RWPE1 (cell line): ENCODE measurements at places on chromosomes 12 and 14.

DNA sequence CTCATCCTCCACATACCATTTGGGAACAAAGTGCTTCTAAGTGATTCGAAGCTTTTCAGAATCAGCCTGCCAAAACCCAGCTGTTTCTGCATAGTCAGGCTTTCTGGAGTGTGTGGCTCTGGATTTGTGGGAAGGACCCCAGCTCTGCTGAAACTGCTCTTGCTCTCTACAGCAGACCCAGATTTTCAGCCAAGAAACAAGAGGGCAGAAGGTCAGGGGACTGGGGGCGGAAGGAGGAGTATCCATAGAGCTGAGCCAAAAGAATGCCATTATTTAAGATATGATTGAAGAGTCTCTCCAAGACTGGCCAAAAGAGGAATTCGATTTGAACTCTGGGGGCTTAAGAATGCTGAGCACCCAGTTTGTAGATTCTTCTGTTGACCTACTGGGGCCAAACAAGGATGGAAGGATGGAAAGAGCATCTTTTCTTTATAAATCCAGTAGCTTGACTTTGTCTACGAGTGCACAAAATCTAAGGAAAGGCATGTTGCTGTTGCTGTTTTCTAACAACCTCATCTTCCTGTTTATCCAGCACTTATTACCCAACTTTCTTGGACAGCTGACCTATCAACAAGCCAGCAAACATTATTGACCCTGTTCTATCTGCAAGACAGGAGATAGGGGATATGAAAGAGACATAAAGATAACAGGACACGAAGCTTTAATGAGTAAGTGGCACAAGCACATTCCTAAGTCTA lies 29.2 kb downstream of the FBLN5 start:
- DNase-seq, result no peak

DNA sequence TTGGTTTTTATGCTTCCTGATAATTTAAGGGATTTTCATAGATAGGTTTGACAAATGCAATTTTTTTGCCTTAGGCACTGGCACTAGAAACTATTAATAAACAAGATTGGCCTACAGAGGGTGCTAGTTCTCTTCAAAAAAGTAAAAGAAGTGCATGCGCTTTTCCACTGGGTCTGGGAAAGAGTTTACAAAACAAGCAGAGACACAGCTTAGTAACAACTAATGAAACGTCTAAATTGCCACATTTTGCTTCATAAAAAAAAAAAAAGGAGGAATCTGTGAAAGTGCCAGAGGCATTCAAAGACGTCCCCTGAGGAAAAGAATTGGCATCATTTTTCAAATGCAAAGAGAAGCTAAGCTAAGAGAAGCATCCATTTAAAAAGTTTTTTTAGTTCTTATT lies 58.3 kb upstream of the EEA1 start:
- peak; percentile 57 for DNase-seq

DNA sequence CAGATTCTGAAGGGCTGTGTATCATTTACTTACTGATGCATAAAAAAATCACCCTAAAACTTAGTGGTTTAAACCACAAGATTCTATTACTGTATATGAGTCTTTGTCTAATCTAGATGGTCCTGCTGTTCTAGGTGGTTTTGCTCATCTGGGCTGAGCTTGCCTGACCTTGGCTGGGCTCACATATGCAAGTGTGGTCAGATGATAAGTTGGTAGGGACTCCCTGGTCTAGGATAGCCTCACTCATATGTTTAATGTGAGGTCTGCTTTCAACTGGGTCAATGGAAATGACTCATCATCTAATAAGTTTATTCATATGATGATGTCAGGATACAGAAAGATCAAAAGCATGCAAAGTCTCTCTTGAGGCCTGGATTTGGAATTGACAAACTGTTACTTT lies 887.8 kb downstream of the TRHDE start:
- DNase-seq, result no peak

- DNase-seq, result no peak
Measured at GRCh38 chr14:104101651-104102281, 16.3 kb downstream of the ASPG start.

- DNase-seq, result no peak
Measured at GRCh38 chr14:101071493-101071906, 168.0 kb upstream of the RTL1 start.

DNA sequence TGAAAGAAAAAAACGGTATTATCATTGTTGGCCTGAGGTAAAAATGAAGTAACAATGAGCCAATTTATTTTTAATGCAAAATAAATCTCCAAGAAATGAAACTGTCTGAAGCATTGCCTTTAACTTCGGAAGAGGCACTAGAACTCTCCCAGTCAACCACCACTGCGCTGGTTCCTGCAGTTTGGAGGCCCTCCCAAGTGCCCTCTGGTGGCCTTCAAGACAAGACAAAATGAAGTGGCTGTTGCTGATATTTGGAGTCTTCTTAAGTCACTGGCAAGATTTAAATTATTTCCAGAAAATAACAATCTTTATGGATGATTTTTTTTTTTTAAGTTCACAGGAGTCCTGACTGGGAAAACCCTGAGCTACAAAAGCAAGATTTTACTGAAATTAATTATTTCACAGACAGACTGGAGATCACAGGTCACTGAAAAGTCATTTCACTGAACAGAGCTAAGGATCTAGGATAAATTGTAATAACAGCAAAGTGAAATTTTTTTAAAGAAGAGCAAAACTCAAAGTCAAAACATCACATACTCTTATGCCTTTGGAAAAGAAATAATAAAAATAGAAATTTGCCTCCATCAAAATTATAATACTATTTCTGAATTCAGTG lies 58.2 kb downstream of the DICER1 start:
- DNase-seq, result peak; percentile 45

GRCh38 chr14:86712176-86712575 lies 1182.2 kb downstream of the FLRT2 start:
- no peak for DNase-seq

GRCh38 chr14:50344876-50345563 lies 32.9 kb downstream of the DMAC2L start:
- DNase-seq, result no peak

GRCh38 chr14:38201137-38201828 lies 6.4 kb upstream of the SSTR1 start:
- DNase-seq, result no peak

GRCh38 chr12:86331012-86331411 lies 74.8 kb upstream of the MGAT4C start:
- DNase-seq, result no peak

GRCh38 chr14:22973217-22974032 lies 8.9 kb downstream of the AJUBA start:
- DNase-seq, result no peak

DNA sequence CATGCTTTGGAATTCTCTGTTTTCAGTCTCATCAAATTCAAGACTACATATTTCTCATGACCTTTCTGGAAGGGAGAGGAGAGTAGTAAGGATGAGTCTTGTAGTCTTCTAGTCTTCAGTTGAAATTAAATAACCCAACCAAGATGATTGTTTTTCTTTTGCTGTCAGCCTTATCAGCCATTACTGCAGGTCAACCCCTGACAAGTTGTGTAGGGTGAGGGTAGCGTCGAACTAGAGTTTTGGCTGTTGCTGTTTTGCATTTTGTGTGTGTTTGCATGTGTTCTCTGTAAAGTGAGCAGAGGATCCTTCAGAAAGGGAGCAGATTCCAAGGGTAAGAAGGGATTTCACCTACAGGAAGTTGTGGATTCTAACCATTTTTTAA lies 28.4 kb downstream of the DIP2B start:
- no peak for DNase-seq

DNA sequence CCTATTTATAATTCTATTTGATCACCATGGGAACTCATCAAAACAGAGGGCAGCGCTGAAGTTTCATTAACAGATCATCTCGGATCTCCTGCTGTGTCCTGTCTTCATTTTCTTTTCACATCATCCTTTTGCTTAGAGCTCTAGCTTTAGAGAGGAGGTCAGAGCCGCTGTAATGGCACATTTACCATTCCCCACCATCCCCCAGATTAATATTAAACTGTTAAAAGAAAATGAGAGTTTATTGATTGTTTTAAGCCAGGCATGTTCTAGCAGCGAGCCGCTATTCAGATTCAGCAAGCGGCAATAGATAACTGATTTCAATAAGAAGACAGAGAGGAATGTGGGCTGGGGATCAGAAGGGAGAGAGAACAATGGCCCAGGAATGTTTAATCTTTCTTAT lies 308.8 kb downstream of the EGLN3 start:
- no peak for DNase-seq

GRCh38 chr14:80638620-80639515 lies 302.7 kb downstream of the CEP128 start:
- peak; percentile 55 for DNase-seq

DNA sequence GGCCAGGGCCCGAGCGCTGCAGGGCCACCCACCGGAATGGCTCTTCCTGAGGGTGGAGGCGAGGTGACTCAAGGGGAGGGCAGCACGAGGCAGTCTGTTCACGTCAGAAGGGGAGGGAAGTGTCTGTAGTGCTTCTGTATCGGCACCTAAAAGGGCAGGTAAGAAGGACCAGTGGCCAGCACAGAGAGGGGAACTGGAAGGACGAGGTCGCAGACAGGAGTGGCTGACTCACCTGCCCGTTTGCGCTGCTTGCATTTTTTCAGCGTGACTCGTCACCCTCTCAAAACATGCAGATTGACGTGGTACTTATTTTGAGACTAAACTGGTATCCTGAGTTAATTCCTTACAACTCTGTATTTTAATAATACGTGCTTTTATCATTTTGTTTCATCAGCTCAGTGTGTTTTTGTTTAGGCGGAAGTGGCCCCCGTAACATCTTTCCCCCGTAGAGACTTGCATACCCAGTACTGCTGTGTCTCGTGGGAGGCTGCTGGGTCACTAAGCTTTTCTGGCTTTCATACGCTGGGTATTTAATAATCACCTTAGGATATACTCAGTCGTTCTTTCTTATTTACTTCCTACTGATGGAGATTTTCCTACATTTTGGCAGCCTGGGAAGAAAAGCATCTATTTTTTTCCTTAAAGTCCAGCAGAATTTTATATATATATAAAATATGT lies 26.4 kb downstream of the SFSWAP start:
- DNase-seq, result peak; percentile 97

GRCh38 chr12:6928703-6929407 lies 1.1 kb downstream of the ATN1 start:
- no peak for DNase-seq

- no peak for DNase-seq
Measured at GRCh38 chr12:56028511-56029165, 7.8 kb downstream of the IKZF4 start.

- DNase-seq, result no peak
Measured at GRCh38 chr12:29148596-29148910, 525 bp upstream of the FAR2 start.

- peak; percentile 62 for DNase-seq
Measured at GRCh38 chr12:106139422-106140171, 843 bp upstream of the NUAK1 start.

- DNase-seq, result no peak
Measured at GRCh38 chr12:129211862-129212630, 358.8 kb downstream of the GLT1D1 start.

DNA sequence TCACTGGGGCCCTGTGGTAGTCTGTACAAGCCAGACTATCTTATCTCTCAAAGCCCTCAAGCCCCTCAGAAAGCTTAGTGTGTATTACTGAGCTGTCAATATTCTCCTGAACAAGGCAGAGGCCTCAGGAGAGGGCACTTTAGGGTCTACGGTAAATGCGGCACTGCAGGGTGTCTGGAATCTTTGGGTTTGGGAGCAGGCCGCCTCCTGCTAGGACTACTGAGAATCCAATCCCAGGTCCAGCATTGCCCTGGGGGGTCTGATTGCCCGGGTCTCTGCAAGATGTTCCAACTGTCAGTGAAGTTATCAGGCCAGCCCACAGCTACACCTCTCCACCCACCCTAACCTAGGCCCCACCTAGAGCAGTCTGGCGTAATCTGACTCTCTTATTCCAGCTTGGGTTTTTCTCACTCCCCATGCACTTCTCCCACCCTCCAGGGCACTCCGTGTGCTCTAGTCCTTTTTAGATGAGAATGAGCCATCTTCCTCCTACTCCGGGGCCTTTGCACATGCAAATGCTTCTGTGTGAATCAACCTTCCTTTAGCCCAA lies 4.3 kb upstream of the ZFP36L1 start:
- no peak for DNase-seq

GRCh38 chr12:41956353-41956752 lies 188.3 kb downstream of the GXYLT1 start:
- no peak for DNase-seq

GRCh38 chr14:69034612-69035262 lies 55.6 kb upstream of the ACTN1 start:
- DNase-seq, result no peak

DNA sequence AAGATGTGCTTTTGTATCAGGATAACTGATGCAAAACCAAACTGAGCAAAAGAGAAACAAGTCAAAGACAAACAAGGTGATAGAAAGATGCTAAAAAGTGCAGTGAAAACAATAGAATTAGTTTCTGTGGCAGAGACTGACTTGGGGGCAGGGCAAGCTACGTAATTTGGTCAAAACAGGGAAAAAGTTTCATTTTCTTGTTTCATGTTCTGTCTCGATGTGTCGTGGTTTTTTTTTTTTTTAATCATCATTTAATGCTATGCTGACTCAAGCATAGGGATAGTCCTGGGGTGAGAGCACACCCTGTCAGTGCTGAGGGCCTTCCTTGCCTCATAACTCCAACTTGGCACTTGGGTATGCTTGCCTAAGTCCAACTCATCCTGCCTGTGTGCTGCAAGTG lies 144.1 kb upstream of the PTPRQ start:
- no peak for DNase-seq

GRCh38 chr14:23579739-23580138 lies 1.1 kb upstream of the JPH4 start:
- no peak for DNase-seq
